ENCODE measurements at places on chromosomes 6 and 20.

DNA sequence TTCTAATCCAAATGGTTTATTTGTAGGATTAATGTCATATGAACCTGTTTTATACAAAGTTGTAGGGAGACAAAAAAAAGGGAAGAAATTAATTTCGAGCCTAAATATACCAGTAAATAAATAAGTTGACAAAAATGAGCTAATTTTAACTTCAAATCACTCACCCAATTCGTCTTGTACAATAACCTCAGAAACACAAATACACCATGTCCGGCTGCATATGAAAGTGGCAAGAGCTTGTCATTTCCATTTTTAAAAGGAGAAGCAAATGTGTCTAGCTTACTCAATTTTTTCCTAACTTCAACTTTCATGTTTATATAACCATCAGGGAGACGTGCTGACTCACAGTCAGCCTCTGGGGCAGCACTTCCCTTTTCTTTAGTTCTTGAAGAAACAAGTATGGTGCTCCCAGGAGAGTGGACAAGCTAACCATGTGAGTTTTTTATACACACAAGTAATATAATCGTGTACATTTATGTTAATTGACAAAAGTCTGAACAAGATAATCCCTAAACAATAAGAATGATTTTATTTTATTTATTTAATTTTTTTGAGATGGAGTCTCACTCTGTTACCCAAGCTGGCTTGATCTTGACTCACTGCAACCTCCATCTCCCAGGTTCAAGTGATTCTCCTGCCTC is 55.5 kb upstream of the SGK1 start:
- peak; percentile 73 for ATAC-seq

DNA sequence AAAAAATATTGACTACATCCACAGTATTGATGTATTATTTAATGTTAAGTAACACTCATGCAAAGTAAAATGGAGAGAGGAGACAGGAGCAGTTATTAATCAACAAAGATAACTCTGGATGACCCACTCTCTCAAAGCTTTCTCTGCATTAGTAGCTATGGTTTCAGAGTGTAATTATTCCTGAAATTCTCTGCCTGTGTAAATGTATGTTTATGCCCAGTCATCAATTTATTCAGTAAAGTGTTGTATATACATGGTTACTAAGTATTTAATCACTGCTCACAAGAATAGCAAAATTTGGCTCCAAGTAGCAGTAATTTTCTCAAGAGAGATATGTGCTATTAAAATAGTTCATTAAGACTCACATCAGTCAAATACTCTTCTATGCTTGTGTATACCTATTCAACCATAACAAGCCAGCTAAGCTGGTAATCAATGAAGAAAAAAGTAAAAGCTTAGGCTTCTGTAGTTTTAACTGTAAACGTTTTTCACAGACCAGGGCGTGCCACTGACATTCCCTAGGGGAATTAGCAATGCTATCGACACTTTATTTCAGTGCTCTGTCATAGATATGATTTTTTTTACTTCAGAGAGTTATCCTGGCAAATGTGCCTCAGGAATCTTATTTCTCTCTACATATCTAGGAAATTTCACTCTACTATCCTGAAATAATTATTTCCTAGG is 54.0 kb upstream of the RAB32 start:
- ATAC-seq, result no peak

GRCh38 chr6:40395066-40395697 is 192.0 kb downstream of the LRFN2 start:
- ATAC-seq, result no peak

DNA sequence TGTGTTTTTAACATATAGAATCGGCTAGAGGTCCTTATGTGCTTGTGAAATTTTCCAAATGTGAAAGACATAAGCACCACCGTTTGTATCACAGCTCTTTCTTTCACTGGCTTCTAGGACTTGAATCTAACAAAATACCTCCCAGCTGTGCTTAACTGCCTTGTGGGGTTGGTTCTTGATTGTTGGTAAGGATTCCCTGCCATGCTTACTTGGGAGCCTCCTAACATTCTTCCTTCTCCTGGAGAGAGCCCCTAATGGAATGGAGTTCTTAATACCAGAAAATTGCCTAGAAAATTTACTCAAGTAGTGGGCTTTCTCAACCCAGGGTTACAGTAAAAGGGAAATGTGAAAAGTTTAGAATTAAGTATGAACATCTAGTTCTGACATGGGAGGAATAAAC is 121.2 kb downstream of the COL19A1 start:
- ATAC-seq, result no peak
